Mesenteric fat pad (tissue), 1 donor: ENCODE measurements at places on chromosomes 4 and X.

- no peak for DNase-seq
Measured at GRCh38 chrX:39262641-39263040, 461.4 kb downstream of the MID1IP1 start.

DNA sequence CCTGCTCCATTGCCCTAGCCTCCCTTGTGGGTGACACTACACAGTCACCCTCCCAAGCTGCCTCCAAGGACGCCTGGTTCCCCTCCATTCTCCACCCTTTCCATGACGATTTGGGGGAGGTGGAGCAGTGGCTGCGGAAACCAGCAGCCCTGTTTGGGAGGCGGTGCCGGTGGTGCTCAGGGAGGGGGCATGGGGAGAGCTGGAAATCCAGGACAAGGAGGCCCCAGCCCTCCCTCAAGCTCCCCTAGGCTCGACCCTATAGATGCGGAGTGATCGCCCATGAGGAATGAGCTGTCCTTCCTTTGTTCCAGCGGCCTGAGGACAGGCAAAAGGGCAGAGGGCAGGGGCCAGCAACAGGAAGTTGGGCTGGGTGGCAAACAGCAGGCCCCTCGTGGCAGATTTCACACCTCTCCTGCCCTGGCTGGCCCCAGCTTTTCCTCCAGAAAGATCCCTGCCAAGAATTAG lies 3.6 kb upstream of the RENBP start:
- DNase-seq: no peak

- no peak for DNase-seq
Measured at GRCh38 chrX:85244450-85245211, 840 bp downstream of the ZNF711 start.

- no peak for DNase-seq
Measured at GRCh38 chr4:110512901-110513300, 36.9 kb downstream of the ENPEP start.

GRCh38 chr4:152700151-152700550 lies 20.4 kb upstream of the TMEM154 start:
- no peak for DNase-seq

DNA sequence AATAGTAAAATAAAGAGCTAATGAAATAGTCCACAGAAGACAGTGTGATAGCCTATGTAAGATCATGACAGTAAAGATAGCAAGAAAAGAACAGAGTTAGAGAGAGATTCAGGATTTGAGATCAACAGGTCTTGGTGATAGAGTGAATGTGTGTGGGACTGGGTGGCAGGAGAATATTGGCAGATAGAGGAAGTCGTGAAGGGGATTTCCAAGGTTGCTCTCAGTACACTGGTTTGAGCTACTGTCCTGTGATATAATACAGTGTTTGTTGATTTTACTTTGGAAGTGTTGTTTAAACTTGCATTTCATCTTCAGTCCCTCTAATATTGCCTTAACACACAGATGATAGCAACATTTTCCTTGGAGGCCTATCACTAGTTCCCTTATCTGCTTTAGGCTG lies 44.1 kb downstream of the DTHD1 start:
- DNase-seq: no peak

- no peak for DNase-seq
Measured at GRCh38 chr4:25552580-25553271, 102.9 kb upstream of the SLC34A2 start.
